ENCODE measurements at places on chromosomes 13 and 19.

- H3K4me3 ChIP-seq = no peak overlapping the region
- peaks cover 25% of the 10 kb centered on the region for H3K4me1 ChIP-seq
- no peak for DNase-seq
- no peaks in the 10 kb centered on the region for H3K27me3 ChIP-seq
Measured at GRCh38 chr13:44146138-44146537, 227.5 kb upstream of the SERP2 start.

- peak overlapping the region; percentile 99 for H3K27ac ChIP-seq
- H3K4me3 ChIP-seq = peak overlapping the region; percentile 96
- H3K36me3 ChIP-seq = peaks cover 13% of the 10 kb centered on the region
- peaks cover 36% of the 10 kb centered on the region for H3K4me1 ChIP-seq
- H3K27me3 ChIP-seq = no peaks in the 10 kb centered on the region
- no peak for DNase-seq
Measured at GRCh38 chr13:27619728-27620376, 477 bp downstream of the LNX2 start.

GRCh38 chr13:113013878-113014751 is 45.1 kb downstream of the MCF2L start:
- H3K4me1 ChIP-seq = peaks cover 9% of the 10 kb centered on the region
- H3K4me3 ChIP-seq = no peak overlapping the region
- peaks cover 32% of the 10 kb centered on the region for H3K27me3 ChIP-seq
- no peak overlapping the region for H3K27ac ChIP-seq

GRCh38 chr19:8684001-8684902 is 14.3 kb downstream of the ACTL9 start:
- no peaks in the 10 kb centered on the region for H3K4me1 ChIP-seq
- no peak overlapping the region for H3K27ac ChIP-seq
- H3K4me3 ChIP-seq = no peak overlapping the region

- no peaks in the 10 kb centered on the region for H3K4me1 ChIP-seq
- H3K27ac ChIP-seq = no peak overlapping the region
- no peak for DNase-seq
- no peaks in the 10 kb centered on the region for H3K27me3 ChIP-seq
- H3K4me3 ChIP-seq = no peak overlapping the region
Measured at GRCh38 chr13:37074703-37075102, 15.2 kb upstream of the SUPT20H start.

DNA sequence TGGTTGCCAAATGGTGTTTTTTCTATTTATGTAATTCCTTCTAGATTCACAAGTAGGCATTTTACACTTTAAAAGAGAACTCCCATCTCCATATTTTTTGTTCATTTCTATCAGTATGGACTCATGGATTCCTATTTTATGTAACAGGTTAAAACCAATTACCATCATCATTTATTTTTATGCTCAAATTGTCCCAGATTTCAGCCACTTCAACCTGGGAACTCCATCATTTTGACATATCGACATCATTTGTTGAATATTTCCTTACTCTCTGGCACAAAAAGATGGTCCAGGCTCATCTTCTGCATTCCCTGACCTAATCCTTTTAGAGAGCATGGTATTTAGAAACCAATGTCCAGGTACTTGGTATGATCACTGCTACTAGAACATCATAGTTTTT is 79.9 kb downstream of the VWA8 start:
- H3K27ac ChIP-seq = no peak overlapping the region
- peaks cover 4% of the 10 kb centered on the region for H3K36me3 ChIP-seq
- no peak for DNase-seq
- no peak overlapping the region for H3K4me3 ChIP-seq
- H3K27me3 ChIP-seq = no peaks in the 10 kb centered on the region

DNA sequence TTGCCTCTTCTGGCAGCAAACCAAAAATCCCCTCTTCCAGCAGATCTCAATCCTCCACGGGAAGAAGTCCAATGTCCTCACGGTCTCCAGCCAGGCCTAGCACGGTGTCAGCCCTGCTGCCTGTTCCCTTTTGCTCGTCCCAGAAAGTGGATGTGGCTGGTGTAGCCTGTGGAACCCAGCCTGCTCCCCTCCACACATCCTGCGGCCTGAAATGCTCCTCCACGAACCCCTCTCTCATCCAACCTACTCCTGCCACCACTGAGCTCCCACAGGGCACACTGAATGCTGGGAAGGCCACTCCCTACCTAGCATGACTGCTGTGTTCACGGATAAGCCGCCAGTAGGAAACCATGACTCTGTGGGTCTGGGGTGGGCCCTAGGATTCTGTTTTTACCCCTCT is 3.0 kb downstream of the MBOAT7 start:
- H3K27me3 ChIP-seq = no peaks in the 10 kb centered on the region

- H3K36me3 ChIP-seq = no peaks in the 10 kb centered on the region
- H3K27me3 ChIP-seq = no peaks in the 10 kb centered on the region
- no peaks in the 10 kb centered on the region for H3K4me1 ChIP-seq
- DNase-seq = no peak
- no peak overlapping the region for H3K27ac ChIP-seq
- no peak overlapping the region for H3K4me3 ChIP-seq
Measured at GRCh38 chr13:70758932-70759331, 650.7 kb upstream of the KLHL1 start.

DNA sequence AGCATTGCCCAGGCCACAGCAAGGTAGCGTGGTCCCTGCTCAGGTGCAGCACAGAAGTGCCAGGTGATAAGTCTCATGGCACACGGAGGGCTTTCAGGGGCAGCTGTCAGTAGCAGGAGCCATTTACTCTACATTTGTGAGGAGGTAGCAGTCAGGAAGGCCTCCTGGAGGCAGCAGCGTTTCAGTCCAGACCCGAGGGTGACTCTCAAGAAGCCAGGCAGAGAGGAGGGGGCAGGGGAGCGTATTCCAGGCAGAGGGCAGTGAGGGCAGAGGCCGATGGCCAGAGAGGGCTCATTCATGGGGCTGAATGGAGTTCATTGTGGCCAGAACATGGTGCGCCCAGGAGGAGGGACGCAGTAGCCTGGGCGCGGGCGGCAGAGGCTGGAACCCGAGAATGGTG is 8.9 kb downstream of the PIAS4 start:
- H3K4me1 ChIP-seq = no peaks in the 10 kb centered on the region
- no peaks in the 10 kb centered on the region for H3K27me3 ChIP-seq
- H3K4me3 ChIP-seq = no peak overlapping the region

DNA sequence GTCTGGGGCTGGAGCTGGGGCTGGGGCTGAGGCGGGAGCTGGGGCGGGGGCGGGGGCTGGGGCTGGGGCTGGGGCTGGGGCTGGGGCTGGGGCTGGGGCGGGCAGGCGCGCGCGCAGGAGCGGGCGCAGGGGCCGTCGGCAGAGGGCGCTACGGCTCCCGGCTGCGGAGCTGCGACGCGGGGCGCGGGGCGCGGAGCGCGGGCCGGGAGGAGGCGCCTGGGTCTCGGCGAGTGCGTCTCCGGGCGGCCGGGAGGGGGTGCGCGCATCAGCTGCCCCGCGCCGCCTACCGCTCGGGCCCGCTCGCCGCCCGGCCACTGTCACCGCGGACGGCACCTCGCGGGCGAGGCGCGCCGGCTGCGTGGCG is 422 bp upstream of the MTUS2 start:
- no peak overlapping the region for H3K4me3 ChIP-seq
- no peaks in the 10 kb centered on the region for H3K36me3 ChIP-seq
- H3K27me3 ChIP-seq = peaks cover 40% of the 10 kb centered on the region
- no peak overlapping the region for H3K27ac ChIP-seq

DNA sequence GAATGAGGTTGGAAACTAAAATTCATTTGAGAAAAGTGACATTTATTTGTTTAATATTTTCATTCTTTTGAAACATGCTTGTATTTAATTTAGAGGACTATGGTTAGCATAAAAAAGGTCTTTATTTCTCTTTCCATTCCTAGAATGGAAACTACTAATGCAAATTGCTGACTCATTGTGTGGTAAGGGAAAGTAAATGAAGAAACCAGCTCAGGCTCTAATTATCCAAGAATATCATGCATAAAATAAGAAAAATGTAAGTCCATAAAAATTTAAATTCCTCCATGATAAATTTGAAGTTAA is 777.0 kb upstream of the SLITRK1 start:
- DNase-seq = no peak
- H3K4me1 ChIP-seq = no peaks in the 10 kb centered on the region
- H3K27me3 ChIP-seq = no peaks in the 10 kb centered on the region

DNA sequence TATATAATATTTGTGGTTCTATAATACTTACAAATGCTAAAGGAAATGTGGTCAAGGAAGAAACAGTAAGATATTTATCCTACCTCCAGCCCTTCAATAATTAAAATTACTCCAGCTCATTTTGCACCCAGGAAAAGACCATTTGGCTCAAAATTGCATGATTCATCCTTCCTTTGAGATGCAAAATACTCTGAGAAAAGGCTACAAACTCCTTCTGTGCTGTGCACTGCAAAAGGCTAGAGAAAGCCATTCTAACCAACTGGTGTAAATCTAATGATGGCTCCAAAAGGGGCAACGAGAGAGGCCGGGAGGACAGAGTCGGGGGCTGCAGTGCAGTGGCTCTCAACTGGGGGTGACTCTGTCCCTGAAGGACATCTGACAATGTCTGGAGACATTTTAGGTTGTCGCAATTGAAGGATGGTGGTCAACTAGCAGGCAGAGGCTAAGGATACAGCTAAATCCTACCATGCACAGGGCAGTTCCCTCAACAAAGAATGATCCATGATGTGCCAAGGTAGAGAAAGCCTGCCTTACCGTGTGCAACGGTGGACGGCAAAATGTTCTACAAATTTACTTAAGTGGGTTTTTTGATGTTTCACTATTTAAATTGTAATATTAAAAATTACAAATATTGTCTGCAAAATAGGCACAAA is 32.6 kb downstream of the SLC7A1 start:
- H3K4me1 ChIP-seq = peaks cover 60% of the 10 kb centered on the region
- no peak for DNase-seq

DNA sequence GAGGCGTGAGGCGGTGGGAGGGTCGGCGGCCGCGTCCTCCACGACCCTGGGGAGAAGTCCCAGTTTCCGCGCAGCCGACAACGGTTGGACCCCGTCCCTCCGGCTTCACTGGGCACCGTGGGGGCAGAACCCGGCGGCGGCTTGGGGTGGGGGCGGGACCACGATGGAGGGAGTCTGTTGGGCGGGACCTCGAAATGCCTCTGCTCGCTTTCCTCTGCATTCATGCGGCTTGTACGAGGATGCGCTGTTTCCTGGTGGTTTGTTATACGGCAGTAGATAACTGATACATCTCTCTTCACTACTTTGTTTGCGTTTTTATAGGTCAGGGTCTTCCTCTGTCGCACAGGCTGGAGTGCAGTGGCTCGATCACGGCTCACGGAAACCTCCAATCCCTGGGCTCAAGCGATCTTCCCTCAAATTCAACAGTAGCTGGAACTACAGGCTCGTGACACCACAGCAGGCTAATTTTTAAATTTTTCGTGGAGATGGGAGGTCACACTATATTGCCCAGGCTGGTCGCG is 24.6 kb upstream of the ZNF846 start:
- H3K27ac ChIP-seq = peak overlapping the region; percentile 60
- no peaks in the 10 kb centered on the region for H3K36me3 ChIP-seq
- H3K27me3 ChIP-seq = no peaks in the 10 kb centered on the region
- H3K4me3 ChIP-seq = peak overlapping the region; percentile 61

DNA sequence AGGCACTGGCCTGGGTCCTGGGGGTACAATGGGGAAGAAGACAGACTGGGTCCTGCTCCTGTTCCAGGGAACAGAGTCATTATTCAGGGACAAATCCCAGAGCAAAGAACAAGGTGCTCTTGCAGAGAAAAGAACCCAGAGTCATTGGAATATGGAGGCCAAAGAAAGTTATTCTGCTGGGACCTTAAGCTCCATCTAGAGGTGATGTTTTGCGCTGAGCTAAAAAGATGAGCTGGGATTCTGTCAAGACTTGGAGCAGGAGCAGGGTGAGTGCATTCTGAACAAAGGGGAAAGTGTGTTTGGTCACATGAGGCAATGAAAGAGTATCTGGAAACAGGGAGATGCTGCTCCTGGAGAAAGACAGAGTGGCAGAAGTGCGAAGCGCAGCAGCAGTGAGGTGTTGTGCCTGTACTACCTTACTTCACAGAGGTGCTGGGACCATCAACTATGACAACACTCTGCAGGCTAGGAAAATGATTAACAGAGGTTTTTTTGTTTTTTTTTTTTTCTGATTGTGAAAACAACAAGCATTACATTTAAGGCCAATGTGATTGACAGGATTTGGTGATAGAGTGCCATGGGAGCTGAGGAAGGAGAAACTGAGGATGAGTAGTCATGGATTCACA is 95.3 kb upstream of the TNFSF11 start:
- H3K27me3 ChIP-seq = no peaks in the 10 kb centered on the region
- no peak overlapping the region for H3K4me3 ChIP-seq
- H3K36me3 ChIP-seq = no peaks in the 10 kb centered on the region
- H3K27ac ChIP-seq = no peak overlapping the region
- H3K4me1 ChIP-seq = no peaks in the 10 kb centered on the region

DNA sequence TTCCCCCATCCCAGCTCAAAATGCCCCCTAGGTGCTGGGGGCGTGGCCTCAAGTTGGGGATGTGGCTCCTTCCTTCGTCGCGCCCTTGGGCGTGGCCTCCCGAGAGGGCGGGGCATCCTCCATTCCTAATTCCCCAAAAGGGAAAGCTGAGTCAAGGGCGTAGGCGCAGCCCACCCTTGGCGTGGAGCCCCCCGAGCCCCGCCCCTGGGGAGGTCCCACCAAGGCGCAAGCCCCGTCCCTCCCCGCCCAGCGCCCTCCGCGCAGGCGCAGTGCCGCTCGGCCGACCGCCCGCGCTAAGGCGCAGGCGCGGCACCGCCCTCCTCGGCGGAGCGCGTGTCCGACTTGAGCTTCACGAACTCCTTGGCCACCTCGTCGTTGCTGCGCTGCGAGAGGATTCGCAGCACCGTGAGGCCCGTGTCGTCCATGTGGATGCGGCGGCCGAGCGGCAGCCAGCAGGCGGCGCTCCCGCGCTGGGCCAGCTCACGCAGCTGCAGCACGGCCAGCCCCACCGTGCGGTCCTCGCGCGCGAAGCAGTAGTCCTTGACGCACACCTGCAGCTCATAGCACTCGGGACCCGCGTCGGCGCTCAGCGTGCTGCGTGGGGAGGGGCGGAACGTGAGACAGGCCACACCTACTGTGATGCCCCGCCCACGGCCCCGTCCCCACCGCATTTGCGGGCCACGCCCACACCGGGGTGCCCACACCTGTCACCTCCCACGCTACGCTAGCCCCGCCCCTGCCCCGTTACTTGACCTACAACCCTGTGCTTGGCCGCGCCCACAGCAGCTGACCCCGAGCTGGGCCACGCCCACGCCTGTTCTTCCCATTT is 50.5 kb downstream of the COLGALT1 start:
- DNase-seq = peak; percentile 15
- no peaks in the 10 kb centered on the region for H3K4me1 ChIP-seq
- no peaks in the 10 kb centered on the region for H3K36me3 ChIP-seq
- no peak overlapping the region for H3K27ac ChIP-seq
- peak overlapping the region; percentile 27 for H3K4me3 ChIP-seq
- peaks cover 11% of the 10 kb centered on the region for H3K27me3 ChIP-seq
